Mucosa of gallbladder (tissue), 1 donor: ENCODE measurements at places on chromosomes 1 and 21. TPM values are rescaled to one million over a fixed set of nuclear protein-coding genes. Genes with fewer than 3 reads are reported as not detected.

The CDK11A gene
- 31.5 TPM for total RNA-seq

The GORAB gene
- 9.7 TPM for total RNA-seq

The CBR1 gene
- 133 TPM for total RNA-seq

The PADI1 gene
- total RNA-seq, result not detected

The HPCAL4 gene
- 0.20 TPM for total RNA-seq

The KRTAP7-1 gene
- total RNA-seq, result not detected

The BSND gene
- total RNA-seq, result not detected

The MPL gene
- not detected for total RNA-seq

The CBS gene
- total RNA-seq, result 8.5 TPM
